ENCODE measurements at places on chromosomes 6 and 20. TPM values are rescaled to one million over a fixed set of nuclear protein-coding genes. Genes with fewer than 3 reads are reported as not detected.
A peak's percentile ranks its signal among the peaks of the same experiment; 100 is the strongest.

- DNase-seq, result no peak
Observed at GRCh38 chr6:38610050-38610625, 29.6 kb downstream of the BTBD9 start.

DNA sequence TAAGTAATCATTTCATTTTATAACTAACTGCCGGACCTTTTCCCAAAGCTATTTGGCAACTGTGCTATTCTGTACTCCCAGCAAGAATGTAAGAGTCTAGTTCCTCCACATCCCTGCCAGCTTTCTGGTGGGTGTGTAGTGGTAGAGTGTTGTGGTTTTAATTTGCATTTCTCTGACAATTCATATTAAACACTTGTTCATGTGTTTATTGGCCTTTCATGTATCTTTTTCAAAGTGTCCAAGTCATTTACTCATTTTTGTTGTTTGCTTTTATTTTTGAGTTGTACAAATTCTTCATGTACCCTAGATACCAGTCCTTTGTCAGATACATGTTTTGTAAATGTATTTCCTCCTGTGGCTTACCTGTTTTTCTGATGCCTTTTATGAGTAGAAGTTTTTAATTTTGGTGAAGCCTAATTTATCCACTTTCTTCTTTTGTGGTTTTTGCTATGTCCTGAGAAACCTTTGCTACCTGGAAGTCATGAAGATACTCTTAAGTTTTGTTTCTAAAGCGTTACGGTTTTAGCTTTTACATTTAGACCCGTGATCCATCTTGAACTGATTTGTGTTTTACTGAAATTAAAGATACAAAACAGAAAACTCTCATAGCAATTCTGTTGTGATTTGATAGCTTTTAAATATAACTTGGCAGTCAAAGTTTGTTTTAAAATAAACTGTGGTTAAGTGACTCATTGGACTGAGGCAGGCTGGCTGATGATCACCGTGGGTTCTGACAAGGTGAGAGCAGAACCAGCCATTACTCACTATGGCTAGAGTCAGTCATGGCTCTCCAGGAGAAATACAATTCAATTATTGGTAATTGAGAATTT, 8.0 kb downstream of the MYLIP start:
- peak; percentile 75 for DNase-seq

- peak; percentile 35 for DNase-seq
Observed at GRCh38 chr6:14596410-14596809, 478.8 kb downstream of the CD83 start.

- DNase-seq, result no peak
Observed at GRCh38 chr6:38051819-38052434, 232.4 kb downstream of the ZFAND3 start.

DNA sequence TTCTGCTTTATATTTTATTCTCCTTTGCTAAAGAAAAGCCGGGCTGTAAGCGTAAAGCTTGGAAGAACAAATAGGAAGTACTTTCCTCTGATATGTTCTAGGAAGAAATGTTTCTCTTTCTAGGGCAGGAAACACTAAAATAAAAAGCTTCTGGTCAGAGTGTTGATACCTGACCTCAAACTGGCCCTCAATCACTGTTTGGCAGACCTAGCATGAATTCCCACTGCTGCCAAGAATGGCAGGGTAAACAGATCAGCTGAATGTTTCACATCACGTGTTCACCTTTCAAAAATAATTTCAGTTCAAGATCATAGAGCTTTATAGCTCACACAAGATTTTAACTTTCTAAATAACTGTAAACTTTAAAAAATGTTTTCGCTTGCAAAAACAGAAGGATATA, 2.9 kb downstream of the MPC1 start:
- no peak for DNase-seq

GRCh38 chr6:20302168-20302567, 89.9 kb upstream of the MBOAT1 start:
- no peak for DNase-seq

Gene AVP
- not detected for total RNA-seq

Gene SYNDIG1
- not detected for total RNA-seq

Gene RCAN2
- total RNA-seq, result 0.57 TPM

Gene GNAS-AS1
- total RNA-seq, result 1.9 TPM
